HCT116 (cell line): ENCODE measurements at places on chromosomes 7 and 10. TPM values are rescaled to one million over a fixed set of nuclear protein-coding genes. Genes with fewer than 3 reads are reported as not detected.

TRIM74 gene
- 1.0 TPM for total RNA-seq

GRCh38 chr7:867001-867405 is 9.4 kb upstream of the GET4 start:
- no peak for DNase-seq

- no peak for DNase-seq
These were observed 8.5 kb upstream of the TMEM270 start for GRCh38 chr7:73852500-73852899.

DNA sequence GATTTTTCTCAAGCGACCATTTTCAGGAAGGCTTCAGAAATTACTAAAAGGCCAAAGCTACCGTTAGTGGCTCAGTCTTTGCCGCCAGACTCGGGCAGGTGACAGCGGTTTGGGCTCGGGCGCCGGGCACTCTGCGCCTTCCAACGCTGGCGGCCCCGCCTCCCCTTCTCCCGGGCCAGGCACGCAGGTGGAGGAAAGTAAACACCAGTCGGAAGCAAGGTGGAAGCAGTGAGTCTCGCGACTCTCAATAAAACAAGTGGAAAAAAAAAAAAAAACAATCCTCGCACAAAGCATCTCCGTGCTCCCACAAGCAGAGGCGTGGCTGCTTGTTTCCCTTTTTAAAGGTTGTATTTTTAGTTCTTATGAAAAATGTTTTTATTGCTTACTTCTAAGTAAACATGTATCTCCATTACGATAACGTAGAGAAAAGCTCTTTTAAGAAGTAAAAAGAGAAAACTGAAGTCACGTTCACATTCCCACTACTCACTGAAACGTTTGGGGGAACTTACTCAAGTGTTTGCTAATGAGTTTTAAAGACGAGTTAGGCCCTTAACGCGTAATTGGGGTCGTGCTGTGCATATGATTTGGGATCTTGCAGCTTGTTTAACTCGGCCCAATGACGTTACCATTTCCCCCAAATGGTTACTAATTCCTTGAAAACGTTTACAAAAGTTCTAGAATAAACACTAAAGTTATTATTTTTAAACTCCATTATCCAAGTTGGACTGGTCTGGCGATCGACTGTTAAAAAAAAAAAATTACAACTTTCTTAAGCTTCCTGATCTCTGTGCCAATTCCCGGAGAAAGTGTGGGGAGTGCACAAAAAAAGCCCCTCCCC is 864 bp downstream of the CDCA7L start:
- peak; percentile 51 for DNase-seq

OR2A1 gene
- not detected for total RNA-seq
